ENCODE measurements at places on chromosomes 11 and 22. TPM values are rescaled to one million over a fixed set of nuclear protein-coding genes. Genes with fewer than 3 reads are reported as not detected.

The TSPAN18 gene
- 16.3 TPM for total RNA-seq

The KREMEN1 gene
- total RNA-seq = 0.27 TPM

The SERPING1 gene
- total RNA-seq = 0.56 TPM

The PRODH gene
- total RNA-seq = under 0.01 TPM

The OR51B4 gene
- total RNA-seq = not detected

The XNDC1N gene
- 5.8 TPM for total RNA-seq

The PNPLA3 gene
- total RNA-seq = 0.85 TPM

The POU2F3 gene
- under 0.01 TPM for total RNA-seq

The SLC39A13 gene
- total RNA-seq = 40.1 TPM
